ENCODE measurements at places on chromosomes 12 and 14. TPM values are rescaled to one million over a fixed set of nuclear protein-coding genes. Genes with fewer than 3 reads are reported as not detected.

REP15 gene
- 1.4 TPM for total RNA-seq

TSPAN19 gene
- total RNA-seq: not detected

MGAT4C gene
- not detected for total RNA-seq

ENDOU gene
- total RNA-seq: 0.39 TPM

METTL25 gene
- 2.2 TPM for total RNA-seq

MYO1A gene
- not detected for total RNA-seq

GPR68 gene
- not detected for total RNA-seq

PPP1R36 gene
- total RNA-seq: 0.35 TPM

ACIN1 gene
- total RNA-seq: 171 TPM

PRB3 gene
- not detected for total RNA-seq

HOXC5 gene
- 0.61 TPM for total RNA-seq

DCAF4 gene
- total RNA-seq: 17.6 TPM

AGAP2 gene
- total RNA-seq: 0.40 TPM

CLEC6A gene
- total RNA-seq: not detected

RFLNA gene
- total RNA-seq: not detected

CMA1 gene
- not detected for total RNA-seq

SERPINA12 gene
- not detected for total RNA-seq

KIF5A gene
- total RNA-seq: not detected

DPPA3 gene
- not detected for total RNA-seq

TCL1B gene
- not detected for total RNA-seq

TEX22 gene
- total RNA-seq: 2.6 TPM

ACOT4 gene
- 4.9 TPM for total RNA-seq

PTGER2 gene
- not detected for total RNA-seq

LTA4H gene
- 115 TPM for total RNA-seq

DENND5B gene
- 9.2 TPM for total RNA-seq

SLC41A2 gene
- 12.7 TPM for total RNA-seq

BHLHE41 gene
- total RNA-seq: 57.1 TPM

PAX9 gene
- total RNA-seq: 8.5 TPM

FAM181A gene
- not detected for total RNA-seq

FGF6 gene
- total RNA-seq: not detected

MYH6 gene
- total RNA-seq: not detected

NOS1 gene
- total RNA-seq: not detected

TMEM132C gene
- not detected for total RNA-seq

SRRM4 gene
- not detected for total RNA-seq

OR10G3 gene
- total RNA-seq: not detected

ASPG gene
- 0.33 TPM for total RNA-seq

POTEM gene
- not detected for total RNA-seq

MMP14 gene
- 22.4 TPM for total RNA-seq

DLGAP5 gene
- total RNA-seq: 51.7 TPM

TPPP2 gene
- not detected for total RNA-seq

SCN8A gene
- not detected for total RNA-seq

MANSC4 gene
- not detected for total RNA-seq

NCAPD2 gene
- total RNA-seq: 220 TPM
